A549 (cell line): ENCODE measurements at places on chromosomes 1 and 21. TPM values are rescaled to one million over a fixed set of nuclear protein-coding genes. Genes with fewer than 3 reads are reported as not detected.
A peak's percentile ranks its signal among the peaks of the same experiment; 100 is the strongest.

Gene ISG15
- polyA plus RNA-seq, result 11.2 to 17.6 TPM (median 11.2 TPM) in 3 replicates

Gene FAM177B
- not detected in 3 replicates for polyA plus RNA-seq

Gene DFFA
- polyA plus RNA-seq, result 28.2 to 31.7 TPM (median 30.1 TPM) in 3 replicates

Gene LENEP
- polyA plus RNA-seq, result not detected in 3 replicates

Gene TRNP1
- polyA plus RNA-seq, result 68.5 to 86.3 TPM (median 73.9 TPM) in 3 replicates

Gene FCRL6
- polyA plus RNA-seq, result not detected in 3 replicates

Gene RGS7
- polyA plus RNA-seq, result not detected in 3 replicates

Gene VHLL
- not detected in 3 replicates for polyA plus RNA-seq

Gene HES3
- not detected in 3 replicates for polyA plus RNA-seq

DNA sequence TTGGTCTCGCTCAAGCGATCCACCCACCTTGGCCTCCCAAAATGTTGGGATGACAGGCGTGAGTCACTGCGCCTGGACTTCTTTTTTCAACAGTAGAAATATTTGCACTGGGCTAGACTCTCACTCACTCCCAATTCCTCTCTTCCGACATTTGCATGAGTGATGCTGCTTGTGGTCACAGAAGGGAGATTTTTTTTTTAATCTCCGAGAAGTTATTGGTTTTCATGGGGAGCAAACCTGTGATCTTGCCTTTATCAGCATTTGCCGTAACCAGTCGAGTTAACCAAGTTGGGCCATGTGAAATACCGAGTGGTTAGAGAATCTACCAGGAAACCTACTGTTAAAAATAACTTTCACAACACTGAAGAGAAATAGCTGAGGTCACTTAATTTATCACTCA lies 21.1 kb downstream of the ERG start:
- DNase-seq, result no peak

- DNase-seq, result no peak
Measured at GRCh38 chr1:163864207-163864606, 542.5 kb downstream of the NUF2 start.

GRCh38 chr1:231216498-231216897 lies 24.5 kb upstream of the GNPAT start:
- no peak for DNase-seq

- DNase-seq, result no peak
Measured at GRCh38 chr1:40291293-40291692, 25.8 kb downstream of the COL9A2 start.

- DNase-seq, result no peak
Measured at GRCh38 chr1:17763417-17763816, 8.3 kb downstream of the ACTL8 start.

GRCh38 chr1:3618531-3618880 lies 6.3 kb upstream of the TPRG1L start:
- DNase-seq, result no peak

- no peak for DNase-seq
Measured at GRCh38 chr1:50208315-50208714, 99.6 kb downstream of the ELAVL4 start.

DNA sequence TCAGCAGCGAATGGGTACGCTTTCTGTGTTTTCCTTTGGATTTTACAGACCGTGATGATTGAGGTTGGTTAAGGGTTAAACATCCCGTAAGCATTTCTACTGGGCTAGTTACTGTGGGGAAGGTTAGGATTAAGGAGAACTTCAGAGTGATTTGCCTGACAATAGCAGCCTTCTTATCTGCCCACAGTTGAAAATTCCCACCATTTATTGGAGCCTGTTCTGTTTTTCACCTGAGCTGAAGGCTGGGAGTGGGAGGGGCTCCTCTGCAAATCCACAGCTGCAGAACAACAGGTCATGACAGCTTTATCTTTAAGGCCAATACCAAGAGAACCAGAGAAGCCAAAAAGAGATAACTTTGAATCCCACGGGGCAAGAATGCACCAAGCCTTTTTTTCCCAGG lies 168.6 kb downstream of the KAZN start:
- no peak for DNase-seq

DNA sequence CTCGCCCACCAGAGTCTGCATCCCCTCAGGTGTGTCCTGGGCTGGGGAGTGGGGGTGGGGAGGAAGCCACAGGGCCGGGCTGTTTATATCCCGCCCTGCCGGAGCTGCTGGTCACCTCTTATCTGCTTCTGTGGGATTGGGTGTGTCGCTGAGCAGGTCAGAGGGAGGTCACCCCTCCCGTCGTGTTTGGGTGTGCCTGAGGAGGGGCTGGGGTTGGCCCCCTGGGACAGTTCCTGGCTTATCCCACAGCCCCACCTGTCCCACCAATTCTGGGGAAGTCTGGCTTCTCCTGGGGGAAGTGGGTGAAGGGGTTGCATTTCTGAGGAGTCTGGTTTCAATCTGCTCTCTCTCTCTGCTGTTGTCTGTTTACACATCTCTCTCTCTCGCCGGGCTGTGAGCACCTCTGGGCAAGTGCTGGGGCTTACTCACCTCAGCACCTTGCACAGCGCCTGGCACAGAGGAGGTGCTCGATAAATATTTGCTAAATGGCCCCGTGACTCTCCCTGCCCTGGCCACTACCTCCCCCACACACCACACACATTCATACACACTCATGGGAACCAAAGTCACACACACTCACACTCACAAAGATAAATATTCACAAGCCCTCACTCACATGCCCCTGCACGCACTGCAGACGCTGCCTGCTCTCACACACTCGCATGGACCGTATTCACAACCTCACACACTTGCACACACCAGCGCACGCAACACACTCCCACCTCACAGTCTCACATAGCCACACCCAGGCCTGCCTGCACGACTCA lies 8.3 kb downstream of the ELF3 start:
- DNase-seq, result peak; percentile 99

DNA sequence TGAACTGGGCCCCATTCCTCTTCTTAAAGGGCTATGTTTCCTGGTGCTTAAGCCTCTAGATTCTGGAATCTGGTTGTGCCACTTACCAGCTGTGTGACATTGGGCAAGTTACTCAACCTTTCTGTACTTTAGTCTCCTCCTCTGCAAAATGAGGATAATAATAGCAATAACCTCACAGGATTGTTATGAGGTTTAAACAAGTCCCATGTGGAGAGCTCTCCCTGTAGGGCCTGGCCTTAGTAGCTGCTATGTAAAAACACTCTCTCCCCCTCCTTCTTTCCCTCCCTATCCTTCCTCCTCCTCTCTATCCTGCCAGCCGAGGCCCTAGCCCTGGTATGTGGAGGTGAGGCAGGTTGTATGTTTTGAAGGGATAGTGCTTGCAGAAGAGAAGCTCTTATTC lies 8.2 kb upstream of the PEAR1 start:
- DNase-seq, result no peak

DNA sequence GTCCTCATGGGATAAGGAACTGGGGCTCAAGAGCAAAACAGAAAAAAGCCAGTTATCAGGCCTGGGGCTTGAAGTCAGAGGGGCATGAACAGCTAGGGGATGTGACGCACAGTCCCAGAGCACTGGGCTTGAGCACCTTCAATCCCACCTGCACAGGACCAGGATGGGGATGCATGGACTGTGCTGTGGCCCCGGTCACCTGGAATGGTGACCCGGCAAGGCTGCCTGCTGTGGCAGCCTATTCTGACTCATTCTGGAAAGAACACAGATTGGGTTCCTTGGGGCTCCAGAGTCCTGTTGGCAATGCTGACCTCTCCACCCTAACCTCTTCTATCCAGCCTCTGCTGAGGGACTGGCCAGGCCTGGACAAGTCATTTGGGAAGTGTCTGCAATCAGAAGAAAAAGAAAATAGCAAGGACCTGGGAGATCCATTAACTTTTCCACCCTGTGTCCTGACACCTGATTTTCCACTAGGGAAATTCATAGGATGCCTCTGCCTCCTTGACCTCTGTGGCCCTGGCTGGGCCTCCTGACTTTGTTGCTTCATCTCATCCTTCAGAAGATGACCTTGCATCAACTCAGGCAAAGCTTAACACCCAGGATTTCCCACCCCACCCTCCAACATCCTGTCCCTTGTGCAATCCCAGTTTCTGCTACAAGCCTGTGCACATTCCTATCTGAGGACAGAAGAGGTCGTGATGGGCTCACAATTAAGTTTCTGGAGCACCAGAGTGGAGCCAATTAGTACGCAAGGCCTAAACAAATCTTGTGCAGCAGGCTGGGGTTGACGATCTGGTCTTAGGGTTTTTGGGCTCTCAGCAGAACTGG lies 17.9 kb upstream of the FMOD start:
- peak; percentile 11 for DNase-seq

DNA sequence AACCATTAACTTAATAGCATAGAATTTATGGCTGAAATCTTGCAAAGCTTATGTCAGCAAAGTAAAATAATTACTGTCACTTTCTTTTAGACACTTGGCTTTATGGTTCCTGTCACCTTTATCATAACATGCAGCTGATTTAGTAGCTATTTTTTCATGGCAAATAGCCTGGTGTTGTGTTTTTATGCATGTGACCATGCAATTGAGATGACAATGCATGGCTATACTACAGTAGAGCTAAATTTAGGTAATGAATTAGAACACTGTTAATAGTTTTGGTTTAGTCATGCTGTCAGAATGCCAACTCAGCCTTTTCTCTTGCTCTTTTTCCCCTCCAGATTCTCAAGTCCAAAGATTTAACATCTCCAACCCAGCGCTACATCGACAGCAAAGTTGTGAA lies 88.6 kb downstream of the TGFB2 start:
- DNase-seq, result no peak

DNA sequence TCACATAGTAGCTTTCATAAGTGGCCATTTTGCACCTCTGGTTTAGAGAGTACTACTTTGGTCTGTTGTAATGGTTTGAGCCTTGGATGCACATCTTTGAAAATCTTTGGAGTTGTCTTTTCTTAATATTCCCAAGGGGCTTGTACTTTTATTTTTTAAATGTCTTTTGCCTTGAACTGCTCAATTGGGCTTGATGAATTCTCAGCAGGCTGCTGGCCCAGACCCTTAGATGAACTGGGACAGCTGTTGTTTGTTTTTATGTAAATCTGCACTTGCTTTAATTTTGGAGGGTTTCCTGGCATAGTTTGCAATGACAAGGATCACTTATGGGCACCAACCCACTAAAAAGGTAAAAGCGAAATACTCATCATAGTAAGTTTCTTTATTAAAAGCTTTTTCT lies 24.9 kb downstream of the NGF start:
- no peak for DNase-seq

DNA sequence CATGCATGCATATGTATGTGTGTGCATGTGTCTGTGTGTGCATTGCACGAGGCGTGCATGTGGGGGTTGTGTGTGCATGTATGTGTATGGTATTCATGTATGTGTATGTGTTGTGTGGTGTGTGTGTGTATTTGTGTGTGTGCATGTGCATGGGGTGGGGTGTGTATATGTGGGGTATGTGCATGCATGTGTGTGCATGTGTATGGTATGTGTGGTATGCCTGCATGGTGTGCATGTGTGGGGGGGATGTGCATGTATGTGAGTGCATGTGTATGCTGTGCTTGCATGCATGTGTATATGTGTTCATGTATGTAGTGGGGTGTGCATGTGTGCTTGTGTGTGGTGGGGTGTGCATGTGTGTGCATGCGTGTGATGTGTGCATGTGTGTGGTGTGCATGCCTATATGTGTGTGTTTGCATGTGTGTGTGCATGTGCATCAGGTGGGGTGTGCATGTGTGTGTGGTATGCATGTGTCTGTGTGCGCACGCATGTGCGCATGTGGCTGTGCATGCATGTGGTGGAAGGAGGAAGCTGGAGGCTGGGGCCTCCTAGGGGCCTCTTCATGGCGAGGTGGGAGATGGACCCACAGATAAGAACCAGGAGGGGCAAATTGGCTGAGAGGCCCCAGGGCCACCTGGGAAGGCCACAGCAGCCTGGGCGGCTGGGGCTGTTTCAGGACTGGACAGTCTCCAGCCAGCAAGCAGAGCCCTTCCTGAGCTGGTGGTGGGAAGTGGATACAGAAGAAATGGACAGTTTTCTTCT lies 35.9 kb upstream of the ARF1 start:
- no peak for DNase-seq

- peak; percentile 93 for DNase-seq
Measured at GRCh38 chr1:7300893-7301663, 470.0 kb upstream of the VAMP3 start.
